Aorta (tissue), 5 donors: ENCODE measurements at places on chromosomes 1 and 21. TPM values are rescaled to one million over a fixed set of nuclear protein-coding genes. Genes with fewer than 3 reads are reported as not detected.

DNA sequence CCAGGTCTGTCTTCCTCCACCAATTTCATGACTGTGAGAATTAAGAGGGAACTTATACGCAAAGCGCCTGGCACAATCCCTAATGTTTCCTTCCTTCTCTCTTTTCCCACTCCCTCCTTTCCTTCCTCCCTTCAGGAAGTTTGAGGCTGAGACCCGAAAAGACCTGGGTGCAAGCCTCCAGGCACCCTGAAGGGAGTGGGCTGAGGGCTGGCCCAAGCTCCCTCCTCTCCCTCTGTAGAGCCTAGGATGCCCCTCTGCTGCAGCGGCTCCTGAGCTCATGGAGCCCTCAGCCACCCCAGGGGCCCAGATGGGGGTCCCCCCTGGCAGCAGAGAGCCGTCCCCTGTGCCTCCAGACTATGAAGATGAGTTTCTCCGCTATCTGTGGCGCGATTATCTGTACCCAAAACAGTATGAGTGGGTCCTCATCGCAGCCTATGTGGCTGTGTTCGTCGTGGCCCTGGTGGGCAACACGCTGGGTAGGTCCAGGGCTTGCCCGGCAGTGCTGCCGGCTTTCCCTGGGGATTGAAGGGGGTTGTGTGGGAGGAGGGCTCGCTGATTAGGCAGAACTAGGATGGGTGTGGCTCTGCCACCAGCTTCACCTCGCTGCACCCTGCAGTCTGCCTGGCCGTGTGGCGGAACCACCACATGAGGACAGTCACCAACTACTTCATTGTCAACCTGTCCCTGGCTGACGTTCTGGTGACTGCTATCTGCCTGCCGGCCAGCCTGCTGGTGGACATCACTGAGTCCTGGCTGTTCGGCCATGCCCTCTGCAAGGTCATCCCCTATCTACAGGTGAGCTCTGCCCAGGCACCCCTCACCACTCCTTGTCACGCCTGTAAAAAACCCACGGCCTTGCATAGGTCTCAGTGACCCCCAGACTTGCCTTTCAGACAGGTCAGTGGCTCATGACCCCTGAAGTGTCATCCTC is 1.7 kb downstream of the HCRTR1 start:
- no peak overlapping the region for H3K4me3 ChIP-seq
- no peaks in the 10 kb centered on the region for H3K4me1 ChIP-seq
- no peaks in the 10 kb centered on the region for H3K36me3 ChIP-seq
- H3K27ac ChIP-seq = no peak overlapping the region

The CRP gene
- polyA plus RNA-seq = 0.05 TPM

The RHD gene
- not detected for polyA plus RNA-seq

The GPR37L1 gene
- not detected for polyA plus RNA-seq

DNA sequence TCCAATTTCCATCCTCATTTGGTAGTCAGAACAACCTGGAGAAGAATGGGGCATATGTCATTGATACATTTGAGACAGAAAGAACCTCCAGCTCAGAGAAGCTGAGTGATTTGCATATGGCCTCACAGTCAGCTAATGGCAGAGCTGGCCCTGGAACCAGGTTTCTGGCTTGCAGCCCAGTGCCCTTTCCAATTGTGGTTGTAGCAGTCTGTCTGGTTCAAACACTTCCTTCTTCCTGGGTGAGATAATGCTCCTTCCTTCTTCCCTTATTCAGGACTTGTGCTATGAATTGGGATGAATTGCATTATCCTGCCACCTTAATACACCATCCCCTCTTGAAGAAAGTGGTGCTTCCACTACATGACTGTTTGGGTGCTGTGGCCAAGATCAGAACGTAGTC is 24.2 kb downstream of the SLC5A9 start:
- no peak overlapping the region for H3K4me3 ChIP-seq
- H3K4me1 ChIP-seq = no peaks in the 10 kb centered on the region
- H3K27me3 ChIP-seq = no peaks in the 10 kb centered on the region
- no peak overlapping the region for H3K27ac ChIP-seq
- DNase-seq = no peak

GRCh38 chr1:233448109-233448689 is 120.7 kb downstream of the MAP3K21 start:
- H3K4me3 ChIP-seq = no peak overlapping the region
- H3K4me1 ChIP-seq = no peaks in the 10 kb centered on the region
- H3K27ac ChIP-seq = no peak overlapping the region
- no peaks in the 10 kb centered on the region for H3K27me3 ChIP-seq
- no peaks in the 10 kb centered on the region for H3K36me3 ChIP-seq

The SLX9 gene
- 17.3 TPM for polyA plus RNA-seq

GRCh38 chr1:14580986-14581385 is 17.5 kb upstream of the KAZN start:
- H3K27me3 ChIP-seq = no peaks in the 10 kb centered on the region
- no peak for DNase-seq
- H3K4me3 ChIP-seq = no peak overlapping the region
- H3K4me1 ChIP-seq = no peaks in the 10 kb centered on the region

DNA sequence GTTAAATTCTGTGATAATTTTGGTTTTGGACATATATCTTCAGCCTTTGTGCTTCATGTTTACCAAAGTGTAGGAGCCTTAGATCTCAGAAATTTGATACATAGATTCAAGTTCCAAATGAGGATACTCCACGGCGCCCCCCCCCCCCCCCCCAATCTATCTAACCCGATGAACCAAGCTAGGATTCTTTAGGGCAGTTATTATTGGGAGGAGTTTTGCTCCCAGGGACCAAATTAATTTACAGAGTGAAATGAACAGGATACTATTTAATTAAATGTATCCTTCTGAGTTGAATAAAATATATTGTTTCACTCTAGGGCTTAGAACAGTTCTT is 3.2 kb downstream of the USP25 start:
- no peaks in the 10 kb centered on the region for H3K27me3 ChIP-seq
- H3K27ac ChIP-seq = no peak overlapping the region
- H3K36me3 ChIP-seq = no peaks in the 10 kb centered on the region
- H3K4me1 ChIP-seq = no peaks in the 10 kb centered on the region
- no peak for DNase-seq

The SPRR2B gene
- not detected for polyA plus RNA-seq

DNA sequence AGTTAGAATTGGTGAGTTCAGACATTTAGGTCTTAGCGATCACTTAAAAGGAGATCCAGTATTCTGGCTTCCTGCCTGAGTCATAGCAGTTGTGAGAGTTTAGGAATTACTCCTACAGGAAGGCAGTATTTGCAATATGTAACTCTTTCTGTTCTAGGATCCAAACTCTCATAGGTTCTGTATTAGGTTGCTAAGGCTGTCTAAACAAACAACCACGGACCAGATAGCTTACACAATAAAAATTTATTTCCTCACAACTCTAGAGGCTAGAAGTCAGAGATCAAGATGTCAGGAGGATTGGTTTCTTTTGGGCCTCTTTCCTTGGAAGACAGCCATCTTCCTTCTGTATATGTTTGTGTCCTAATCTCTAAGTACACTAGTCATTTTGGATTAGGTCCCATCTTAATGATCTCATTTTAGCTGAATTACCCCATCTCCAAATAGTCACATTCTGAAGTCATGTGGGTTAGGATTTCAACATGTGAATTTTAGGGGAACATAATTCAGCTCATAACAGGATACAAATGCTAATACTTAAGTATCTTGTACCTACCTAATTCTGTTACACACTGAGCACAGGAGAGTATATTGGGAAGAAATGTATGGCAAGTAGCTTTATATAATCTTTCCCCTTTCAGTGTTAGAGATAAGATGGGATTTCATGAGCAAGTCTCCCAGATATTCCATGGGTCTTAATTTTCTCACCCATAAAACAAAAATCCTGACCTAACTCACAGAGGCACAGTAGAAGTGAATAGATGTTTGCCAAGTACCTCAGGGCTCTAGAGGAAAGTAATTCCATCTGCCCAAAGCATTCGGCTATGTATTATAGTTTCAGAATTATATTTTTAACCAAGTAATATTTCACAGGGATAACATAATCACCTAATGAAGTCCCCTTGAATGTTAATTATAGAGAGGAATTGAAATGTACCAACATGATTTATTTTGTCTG is 144.4 kb downstream of the PTBP2 start:
- no peak overlapping the region for H3K4me3 ChIP-seq
- no peak overlapping the region for H3K27ac ChIP-seq
- DNase-seq = no peak
- no peaks in the 10 kb centered on the region for H3K27me3 ChIP-seq
- no peaks in the 10 kb centered on the region for H3K36me3 ChIP-seq

The NLRP3 gene
- 0.79 TPM for polyA plus RNA-seq

- H3K27ac ChIP-seq = no peak overlapping the region
- H3K36me3 ChIP-seq = no peaks in the 10 kb centered on the region
- no peak overlapping the region for H3K4me3 ChIP-seq
- peaks cover 5% of the 10 kb centered on the region for H3K27me3 ChIP-seq
- no peaks in the 10 kb centered on the region for H3K4me1 ChIP-seq
These were observed 281.1 kb downstream of the PTPRU start for GRCh38 chr1:29517251-29518086.

GRCh38 chr1:31781756-31782371 is 17.7 kb upstream of the ADGRB2 start:
- no peak overlapping the region for H3K27ac ChIP-seq
- H3K36me3 ChIP-seq = no peaks in the 10 kb centered on the region
- H3K4me1 ChIP-seq = no peaks in the 10 kb centered on the region
- DNase-seq = no peak

- H3K27me3 ChIP-seq = no peaks in the 10 kb centered on the region
- no peaks in the 10 kb centered on the region for H3K36me3 ChIP-seq
- H3K4me3 ChIP-seq = peak overlapping the region; percentile 30
- peak; percentile 80 for DNase-seq
These were observed 3.6 kb upstream of the ZBTB7B start for GRCh38 chr1:154998818-154999570.

GRCh38 chr1:248127653-248128052 is 17.3 kb upstream of the OR2M5 start:
- no peaks in the 10 kb centered on the region for H3K4me1 ChIP-seq
- no peak for DNase-seq
- no peaks in the 10 kb centered on the region for H3K36me3 ChIP-seq
- no peak overlapping the region for H3K4me3 ChIP-seq
- no peak overlapping the region for H3K27ac ChIP-seq

- DNase-seq = no peak
- H3K27me3 ChIP-seq = no peaks in the 10 kb centered on the region
- H3K36me3 ChIP-seq = no peaks in the 10 kb centered on the region
- no peak overlapping the region for H3K27ac ChIP-seq
These were observed 111.3 kb downstream of the C1orf21 start for GRCh38 chr1:184497959-184498723.

DNA sequence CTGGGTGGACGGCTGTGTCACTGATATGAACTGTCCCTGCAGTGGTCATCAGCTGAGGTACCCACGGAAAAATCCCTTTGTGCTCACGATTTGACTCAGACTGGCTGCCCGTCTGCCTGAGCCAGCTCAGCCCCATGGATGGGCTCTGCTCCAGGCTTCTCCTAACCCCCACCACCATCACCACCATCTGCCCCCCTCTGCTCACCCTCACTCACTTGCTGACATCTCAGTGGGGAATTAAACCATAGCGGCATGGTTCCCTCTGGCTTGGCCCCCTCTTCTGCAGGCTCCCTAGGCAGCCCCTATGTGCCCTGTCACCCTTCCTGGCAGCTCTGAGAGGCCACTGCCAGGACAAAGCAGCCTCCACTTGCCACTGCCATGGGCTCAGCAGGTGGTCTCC is 17.3 kb downstream of the SLC6A9 start:
- no peak overlapping the region for H3K27ac ChIP-seq
- H3K4me3 ChIP-seq = no peak overlapping the region
- no peaks in the 10 kb centered on the region for H3K27me3 ChIP-seq
- no peak for DNase-seq

The TMEM201 gene
- 1.1 TPM for polyA plus RNA-seq

DNA sequence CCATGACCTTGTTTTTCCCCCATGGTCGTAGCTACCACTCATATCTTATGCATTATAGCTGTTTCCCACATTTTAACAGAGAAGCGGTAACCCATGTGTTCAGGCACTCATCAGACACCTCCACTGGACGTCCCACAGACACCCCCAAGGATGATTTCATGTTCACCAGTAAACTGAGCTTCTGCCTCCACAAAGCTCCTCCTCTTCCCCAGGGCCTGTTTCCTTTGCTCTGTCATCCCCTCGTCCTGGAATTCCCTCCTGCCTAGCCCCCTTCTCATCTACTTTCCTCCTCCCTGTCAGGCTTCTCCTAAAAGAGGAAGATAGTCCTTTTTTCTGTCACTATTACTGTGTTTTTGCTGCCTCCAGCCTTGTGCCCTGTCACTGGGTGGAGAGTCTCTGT is 111.2 kb downstream of the OMA1 start:
- H3K27me3 ChIP-seq = no peaks in the 10 kb centered on the region
- H3K4me1 ChIP-seq = no peaks in the 10 kb centered on the region
- no peak for DNase-seq
- H3K4me3 ChIP-seq = no peak overlapping the region
- no peaks in the 10 kb centered on the region for H3K36me3 ChIP-seq

DNA sequence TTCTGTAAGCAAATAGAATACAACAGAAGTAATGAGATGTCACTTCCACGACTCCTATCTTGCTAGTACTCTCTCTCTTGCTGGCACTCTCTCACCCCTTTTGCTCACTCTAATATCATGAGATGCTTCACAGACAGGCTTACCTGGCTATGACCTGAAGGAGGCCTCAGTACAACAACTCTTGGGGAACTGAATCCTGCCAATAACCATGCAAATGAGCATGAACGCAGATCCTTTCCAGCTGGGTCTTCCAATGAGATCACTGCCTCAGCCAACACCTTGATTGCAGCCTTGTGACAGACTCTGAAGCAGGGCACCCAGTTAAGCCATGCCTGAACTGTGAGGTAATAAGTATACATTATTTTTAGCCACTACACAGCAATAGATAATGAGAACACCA is 53.1 kb upstream of the ADAR start:
- H3K27me3 ChIP-seq = no peaks in the 10 kb centered on the region
- H3K4me1 ChIP-seq = no peaks in the 10 kb centered on the region
- H3K27ac ChIP-seq = no peak overlapping the region
- H3K4me3 ChIP-seq = no peak overlapping the region

The KCNJ15 gene
- polyA plus RNA-seq = 0.25 TPM

- no peaks in the 10 kb centered on the region for H3K27me3 ChIP-seq
- H3K4me1 ChIP-seq = no peaks in the 10 kb centered on the region
- H3K27ac ChIP-seq = peak overlapping the region; percentile 64
- no peak overlapping the region for H3K4me3 ChIP-seq
- peak; percentile 82 for DNase-seq
- no peaks in the 10 kb centered on the region for H3K36me3 ChIP-seq
These were observed 18.1 kb downstream of the USP48 start for GRCh38 chr1:21764615-21765423.

GRCh38 chr1:204819495-204819894 is 51.2 kb upstream of the NFASC start:
- no peaks in the 10 kb centered on the region for H3K27me3 ChIP-seq
- no peak overlapping the region for H3K4me3 ChIP-seq
- H3K36me3 ChIP-seq = no peaks in the 10 kb centered on the region
- H3K27ac ChIP-seq = no peak overlapping the region
- H3K4me1 ChIP-seq = peaks cover 13% of the 10 kb centered on the region

The CYB5RL gene
- polyA plus RNA-seq = 3.9 TPM

DNA sequence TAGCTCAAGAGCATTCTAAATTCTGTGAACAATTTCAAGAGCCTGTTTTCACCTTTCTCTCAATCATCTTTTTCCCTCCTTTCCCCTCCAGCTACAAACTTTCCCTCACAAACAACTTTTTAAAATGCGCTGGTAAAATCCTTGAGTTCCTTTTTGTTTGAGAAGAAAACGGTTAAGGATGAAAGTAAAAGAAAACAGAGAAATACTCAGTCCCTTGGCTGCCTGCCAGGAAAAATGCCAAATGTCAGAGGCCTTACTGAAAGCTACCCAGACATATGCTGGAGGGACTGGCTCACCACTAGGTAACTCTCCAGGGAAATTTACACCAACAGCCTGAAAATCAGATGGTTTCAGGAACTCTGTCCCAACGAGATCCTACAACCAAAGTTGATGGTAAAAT is 11.0 kb upstream of the SERBP1 start:
- peak; percentile 85 for DNase-seq
- peaks cover 3% of the 10 kb centered on the region for H3K4me1 ChIP-seq
- no peaks in the 10 kb centered on the region for H3K36me3 ChIP-seq
- H3K4me3 ChIP-seq = no peak overlapping the region
- H3K27ac ChIP-seq = peak overlapping the region; percentile 22
- no peaks in the 10 kb centered on the region for H3K27me3 ChIP-seq

The RPE65 gene
- not detected for polyA plus RNA-seq

The SPRR2G gene
- not detected for polyA plus RNA-seq
